ENCODE measurements at places on chromosomes 7 and 10.

DNA sequence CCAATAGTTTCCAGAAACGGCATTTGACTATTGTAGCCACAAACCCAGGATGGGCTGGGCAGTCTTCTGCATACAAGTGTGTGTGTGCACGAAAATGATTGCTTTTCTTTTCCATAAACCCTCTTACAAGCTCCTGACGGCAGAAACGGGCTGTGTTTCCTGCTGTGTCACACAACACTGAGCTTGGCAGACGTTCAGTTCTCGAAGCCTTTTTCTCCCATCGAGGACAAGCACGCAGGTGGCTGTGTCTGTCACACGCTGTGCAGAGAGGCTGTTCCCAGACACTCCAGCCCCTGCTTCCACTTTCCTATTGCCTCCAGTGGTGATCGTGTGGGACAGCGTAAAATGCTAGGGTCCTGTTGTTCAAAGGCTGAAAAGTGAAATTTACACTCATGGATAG is 32.1 kb downstream of the RBAK start:
- no peak for DNase-seq

DNA sequence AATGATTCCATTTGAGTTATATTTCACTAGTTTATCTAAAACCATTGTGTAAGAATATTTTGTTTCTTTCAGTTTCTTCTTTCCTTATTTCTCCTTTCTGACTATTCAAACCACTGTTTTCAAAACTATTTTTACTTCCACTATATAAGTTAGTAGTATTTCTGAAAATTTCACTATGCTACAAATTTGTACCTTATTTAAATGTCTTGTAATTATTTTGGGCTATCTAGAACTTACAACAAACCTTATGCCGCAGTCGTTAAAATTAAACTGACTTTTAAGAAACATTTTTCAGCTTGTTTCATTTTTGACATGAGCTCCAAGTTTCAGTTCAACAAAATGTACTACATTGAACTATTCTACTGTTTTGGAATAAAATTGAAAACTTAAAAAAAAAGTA is 1.8 kb downstream of the TFEC start:
- no peak for DNase-seq

DNA sequence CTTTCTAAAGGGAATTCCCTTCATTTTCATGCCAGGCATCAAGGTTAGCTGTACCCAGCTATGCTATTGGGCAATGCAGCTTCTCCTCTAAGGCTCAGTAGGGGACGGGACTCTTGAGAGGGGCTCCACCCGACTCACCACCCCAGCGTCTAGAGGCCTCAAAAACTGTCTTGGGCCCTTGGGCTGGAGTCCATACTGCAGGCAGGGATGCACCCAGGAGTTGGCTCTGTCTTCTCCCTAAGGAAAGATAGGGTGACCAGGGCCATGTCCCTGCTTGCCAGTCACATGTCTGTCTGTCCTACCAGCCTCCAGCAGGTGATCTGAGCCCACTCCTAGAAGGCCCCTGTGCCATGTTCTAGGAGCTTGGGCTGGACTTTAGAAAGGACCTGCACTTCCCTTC is 1.2 kb downstream of the OPN4 start:
- no peak for DNase-seq

- no peak for DNase-seq
These were observed 17.1 kb upstream of the PRRT4 start for GRCh38 chr7:128378637-128379036.

GRCh38 chr10:62738916-62739315 is 65.6 kb upstream of the ADO start:
- DNase-seq: peak; percentile 76

DNA sequence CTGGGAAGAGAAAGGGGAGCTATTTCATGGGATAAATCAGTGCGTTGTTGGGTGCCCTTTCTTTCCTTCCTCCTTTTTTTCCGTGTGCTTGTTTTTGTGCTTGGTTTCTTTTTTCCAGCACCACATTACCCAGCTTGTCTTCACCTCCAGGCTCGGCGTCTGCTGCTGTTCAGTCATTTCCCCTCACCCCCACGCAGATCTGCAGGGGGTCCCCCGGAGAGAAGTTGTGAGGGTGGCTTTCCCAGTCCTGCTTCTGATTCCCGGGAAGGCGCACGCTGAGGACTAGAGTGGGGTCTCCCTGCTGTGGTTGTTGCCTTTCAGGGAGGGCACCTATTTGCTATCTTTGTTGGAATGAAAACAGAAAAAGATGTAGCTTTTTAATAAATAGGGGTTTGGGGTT is 1.6 kb downstream of the CAMK1D start:
- no peak for DNase-seq

DNA sequence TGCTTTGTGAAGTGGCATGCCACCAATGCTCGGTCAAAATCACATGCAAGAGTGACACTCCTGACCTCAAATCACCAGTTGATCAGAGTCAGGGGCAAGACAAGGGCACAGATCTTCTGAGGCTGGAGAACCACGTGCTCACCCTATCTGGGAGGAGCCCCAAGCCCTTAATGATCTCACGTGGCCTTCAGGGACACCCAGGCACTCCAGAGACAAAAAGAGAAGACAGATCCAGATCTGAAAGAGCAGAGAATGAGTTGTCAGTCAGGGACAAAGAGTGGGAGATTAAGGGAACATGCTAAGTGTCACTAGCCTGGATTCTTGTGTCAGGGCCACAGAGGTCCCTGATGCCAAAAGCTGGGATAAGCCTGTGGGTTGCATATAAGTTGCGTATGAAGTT is 134.3 kb downstream of the PLXNA4 start:
- no peak for DNase-seq

DNA sequence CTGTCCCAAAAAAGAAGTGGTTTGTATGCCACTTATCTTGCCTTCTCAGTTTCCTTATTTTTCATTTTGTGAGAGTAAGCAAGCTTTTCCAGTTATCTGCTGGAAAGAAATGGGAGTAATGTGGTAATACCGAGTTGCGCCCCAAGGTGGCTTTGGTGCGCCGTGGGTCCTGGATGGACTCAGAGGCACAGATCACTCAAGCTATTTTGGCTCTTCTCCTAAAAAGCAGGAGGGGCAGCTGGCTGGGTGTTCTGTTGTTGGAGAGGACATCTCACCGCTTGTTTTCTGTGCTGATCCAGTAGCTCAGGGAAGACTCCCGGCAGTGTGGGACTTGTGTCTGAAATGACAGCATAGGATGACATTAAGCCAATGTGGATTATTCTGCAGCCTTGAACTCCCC is 16.4 kb downstream of the PRKRIP1 start:
- DNase-seq: no peak

- no peak for DNase-seq
These were observed 16.4 kb downstream of the HOXA1 start for GRCh38 chr7:27079234-27079975.

DNA sequence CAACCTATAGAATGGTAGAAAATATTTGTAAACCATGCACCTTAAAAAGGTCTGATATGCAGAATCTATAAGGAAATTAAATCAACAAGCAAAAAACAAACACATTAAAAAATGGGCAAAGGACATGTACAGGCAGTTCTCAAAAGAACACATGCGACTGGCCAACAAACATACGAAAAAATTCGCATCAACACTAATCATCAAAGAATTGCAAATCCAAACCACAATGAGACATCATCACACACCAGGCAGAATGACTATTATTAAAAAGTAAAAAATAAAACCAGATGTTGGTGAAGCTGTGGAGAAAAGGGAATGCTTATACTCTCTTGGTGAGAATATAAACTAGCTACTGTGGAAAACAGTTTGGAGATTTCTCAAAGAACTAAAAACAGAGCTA is 33.2 kb downstream of the TMEM229A start:
- DNase-seq: no peak
